8988T (cell line): ENCODE measurements at places on chromosomes 16 and 17.

- no peak for DNase-seq
Measured at GRCh38 chr17:41580687-41581365, 5.9 kb downstream of the KRT14 start.

DNA sequence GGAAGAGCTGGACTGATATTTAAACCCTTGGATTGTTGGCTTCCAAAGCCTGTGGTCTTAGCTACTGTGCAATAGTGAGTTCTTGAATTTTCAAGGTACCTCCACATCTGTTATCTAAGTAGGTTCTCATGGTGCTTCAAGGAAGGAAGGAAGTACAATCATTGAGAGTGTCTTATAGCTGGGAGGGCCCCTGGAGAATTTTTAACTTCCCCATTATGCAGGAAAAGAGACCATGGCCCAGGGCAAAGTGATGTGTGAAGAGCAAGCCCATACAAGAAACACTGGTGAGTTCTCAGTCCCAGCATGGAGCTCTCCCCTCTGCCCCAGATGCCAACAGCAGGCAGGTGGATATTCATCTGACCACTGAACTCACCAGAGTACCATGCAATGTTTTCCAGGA lies 169.0 kb upstream of the IRX6 start:
- DNase-seq = no peak

GRCh38 chr16:22736791-22737190 lies 77.2 kb upstream of the HS3ST2 start:
- no peak for DNase-seq

DNA sequence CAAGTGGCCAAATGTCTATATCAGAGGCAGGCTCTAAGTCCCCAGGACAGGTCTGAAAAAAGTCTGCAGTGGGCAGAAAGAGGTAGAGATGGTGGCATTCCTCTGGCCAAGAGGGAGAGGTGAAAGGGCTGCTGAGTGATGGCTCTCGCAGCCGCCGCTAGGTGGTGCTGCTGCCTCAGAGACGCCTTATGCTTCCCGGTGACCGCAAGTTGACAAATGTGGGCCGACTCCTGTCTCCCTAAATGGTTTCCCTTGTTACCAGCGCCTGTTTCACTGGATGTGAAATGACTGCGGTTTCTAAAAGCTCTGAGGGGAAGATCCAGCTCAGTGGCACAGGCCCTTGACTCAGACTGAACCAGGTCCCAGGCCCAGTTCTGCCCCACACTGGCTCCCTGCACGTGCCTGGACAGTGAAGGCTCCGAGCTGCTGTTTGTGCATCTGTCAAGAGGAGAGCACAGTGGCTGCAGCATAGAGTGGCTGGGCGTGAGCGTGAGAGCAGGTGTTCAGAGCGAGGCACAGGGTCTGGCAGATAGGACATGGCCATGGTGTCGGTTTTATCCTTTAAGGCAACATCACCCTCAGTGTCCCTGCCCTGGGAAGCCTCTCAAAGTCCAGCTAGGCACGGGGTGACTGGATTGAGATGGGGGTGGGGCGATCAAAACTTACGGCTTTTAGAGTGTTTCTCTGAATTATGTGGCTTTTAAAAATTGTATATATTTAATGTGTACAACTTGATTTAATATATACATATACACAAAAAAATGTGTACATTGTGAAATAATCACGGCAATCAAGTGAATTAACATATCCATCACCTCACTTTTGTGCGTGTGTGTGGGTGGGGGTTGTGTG lies 19.9 kb downstream of the CLEC16A start:
- peak; percentile 53 for DNase-seq
